Left hindlimb (tissue), 1 donor: ENCODE measurements at places on chromosomes 7 and 10.

GRCh38 chr10:74439213-74439612 is 288.2 kb downstream of the ADK start:
- no peak for DNase-seq

- no peak for DNase-seq
Measured at GRCh38 chr7:33592718-33593117, 312.6 kb upstream of the BMPER start.

DNA sequence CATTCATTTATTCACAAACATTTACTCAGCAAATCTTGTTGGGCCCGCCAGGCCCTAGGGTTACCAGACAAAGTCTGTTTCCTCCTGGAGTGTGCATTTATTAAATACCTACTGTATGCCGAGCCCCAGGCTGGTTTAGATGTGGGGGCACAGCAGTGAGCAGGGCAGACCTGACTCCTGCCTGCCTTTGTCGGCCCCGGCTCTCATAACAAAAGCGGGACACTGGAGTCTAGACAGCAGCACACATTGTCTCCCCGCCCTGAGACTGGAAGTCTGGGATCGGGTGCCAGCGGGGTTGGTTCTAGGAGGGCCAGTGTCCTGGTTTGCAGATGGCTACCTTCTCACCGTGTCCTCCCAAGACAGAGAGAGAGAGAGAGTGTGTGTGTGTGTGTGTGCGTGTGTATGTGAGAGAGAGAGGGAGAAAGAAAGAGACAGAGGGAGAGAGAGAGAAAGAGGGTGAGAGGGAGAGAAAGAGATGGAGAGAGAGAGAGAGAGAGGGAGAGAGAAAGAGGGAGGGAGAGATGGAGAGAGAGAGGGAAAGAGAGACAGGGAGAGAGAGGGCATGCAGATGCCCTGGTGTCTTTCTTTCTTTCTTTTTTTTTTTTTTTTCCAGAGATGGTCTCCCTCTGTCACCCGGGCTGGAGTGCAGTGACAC is 25.9 kb downstream of the ELFN1 start:
- DNase-seq: no peak

GRCh38 chr7:1567049-1567771 is 2.6 kb downstream of the PSMG3 start:
- DNase-seq: peak; percentile 70

GRCh38 chr10:112244197-112244596 is 39.0 kb upstream of the TECTB start:
- DNase-seq: no peak

- no peak for DNase-seq
Measured at GRCh38 chr7:95501261-95501832, 15.6 kb downstream of the ASB4 start.

GRCh38 chr10:14162629-14163344 is 167.9 kb downstream of the FRMD4A start:
- DNase-seq: no peak

DNA sequence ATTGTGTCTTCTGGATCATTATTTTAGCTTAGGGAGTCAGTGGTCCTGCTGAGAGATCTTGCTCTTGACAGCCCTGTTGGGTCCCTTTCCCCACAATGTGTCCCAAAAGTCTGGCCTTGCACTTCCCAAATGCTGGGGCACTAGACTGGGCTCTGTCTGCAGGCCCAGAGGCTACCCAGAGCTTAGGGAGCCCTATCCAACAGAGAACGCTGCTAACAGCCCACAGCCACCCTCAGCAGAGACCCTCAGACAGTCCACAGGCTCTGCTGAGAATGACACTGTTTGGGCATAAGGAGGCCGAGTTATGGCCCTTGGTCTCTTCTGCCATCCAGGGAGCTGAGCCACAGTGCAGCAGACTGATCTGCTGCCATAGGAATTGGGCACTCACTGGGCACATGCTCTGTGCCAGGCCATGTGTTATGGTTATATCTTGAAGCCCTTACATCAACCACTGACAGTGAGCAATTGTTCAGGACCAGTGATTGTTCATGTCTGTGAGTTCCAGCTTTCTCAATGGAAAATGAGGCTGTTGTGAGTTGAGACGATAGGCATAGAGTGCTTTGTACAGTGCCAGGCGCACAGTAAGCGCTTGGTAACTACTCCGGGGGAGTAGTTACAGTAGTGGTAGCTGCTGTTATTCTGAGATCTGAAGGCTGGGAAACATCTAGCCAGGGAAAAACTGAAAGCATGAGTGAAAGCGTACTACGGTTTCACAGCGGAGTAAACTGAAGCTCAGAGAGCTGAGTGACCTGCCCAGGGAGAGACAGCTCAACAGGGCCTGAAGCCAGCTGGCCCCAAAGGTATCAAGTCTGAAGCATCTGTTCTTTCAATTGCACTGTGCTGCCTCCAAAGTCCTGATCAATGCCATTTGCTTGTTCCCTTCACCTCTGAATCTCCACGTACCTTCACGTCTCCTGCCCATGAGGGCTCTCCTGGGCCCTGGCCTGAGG is 77.6 kb upstream of the PRLHR start:
- no peak for DNase-seq

- DNase-seq: no peak
Measured at GRCh38 chr10:123157210-123157609, 3.0 kb downstream of the BUB3 start.

- DNase-seq: no peak
Measured at GRCh38 chr10:130807096-130807495, 504.4 kb downstream of the TCERG1L start.

DNA sequence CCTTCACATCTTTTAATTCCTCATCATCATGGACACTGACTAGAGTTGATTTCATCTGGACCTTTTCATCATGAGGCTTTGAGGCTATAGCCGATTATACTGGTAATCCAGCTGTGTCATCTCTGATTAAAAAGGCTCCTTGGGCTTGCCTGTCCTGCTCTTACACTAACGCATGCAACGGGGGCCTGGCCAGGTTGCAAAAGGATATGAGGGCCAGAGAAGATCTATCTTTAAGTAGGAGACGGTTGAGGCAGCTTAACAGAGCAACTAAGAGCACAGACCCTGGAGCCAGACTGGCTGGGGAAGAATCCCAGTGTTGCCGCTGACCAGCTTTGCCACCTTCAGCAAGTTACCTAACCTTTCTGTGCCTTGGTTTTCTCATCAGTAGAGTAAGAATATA is 211.5 kb downstream of the PTEN start:
- DNase-seq: no peak

- no peak for DNase-seq
Measured at GRCh38 chr7:116185956-116186355, 24.4 kb upstream of the TES start.

- no peak for DNase-seq
Measured at GRCh38 chr10:48459270-48460150, 145.4 kb downstream of the ARHGAP22 start.

- DNase-seq: no peak
Measured at GRCh38 chr7:89514970-89515369, 639.3 kb upstream of the STEAP1 start.

DNA sequence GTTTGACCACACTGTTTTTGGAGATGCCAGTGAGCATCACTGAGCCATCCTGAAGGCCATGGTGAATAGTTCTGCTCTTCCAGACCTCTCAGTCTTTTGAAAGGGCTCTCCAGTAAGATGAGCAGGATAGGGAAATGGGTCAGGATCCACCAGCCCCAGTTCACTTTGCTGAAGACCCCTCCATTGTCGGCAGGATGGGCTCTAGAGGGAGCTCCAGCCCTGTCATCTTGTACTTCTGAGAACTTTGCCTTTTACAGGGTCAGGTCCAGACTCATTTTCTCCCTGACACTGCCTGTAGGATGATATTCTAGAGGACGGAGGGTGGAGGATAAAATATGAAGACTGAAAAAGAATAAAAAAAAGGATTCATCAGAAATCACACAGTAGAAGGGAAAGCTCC is 13.1 kb downstream of the LHFPL3 start:
- no peak for DNase-seq

DNA sequence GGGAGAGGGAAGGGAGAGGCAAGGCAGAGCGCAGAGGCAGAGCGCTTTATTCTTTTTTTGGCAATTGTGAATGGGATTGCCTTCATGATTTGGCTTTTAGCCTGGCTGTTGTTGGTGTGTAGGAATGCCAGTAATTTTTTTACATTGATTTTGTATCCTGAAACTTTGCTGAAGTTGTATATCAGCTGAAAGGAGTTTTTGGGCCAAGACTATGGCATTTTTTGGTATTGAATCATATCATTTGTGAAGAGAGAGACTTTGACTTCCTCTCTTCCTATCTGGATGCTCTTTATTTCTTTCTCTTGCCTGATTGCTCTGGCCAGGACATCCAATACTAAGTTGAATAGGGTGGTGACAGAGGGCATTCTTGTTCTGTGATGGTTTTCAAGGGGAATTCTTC is 291.3 kb downstream of the REEP3 start:
- DNase-seq: no peak

DNA sequence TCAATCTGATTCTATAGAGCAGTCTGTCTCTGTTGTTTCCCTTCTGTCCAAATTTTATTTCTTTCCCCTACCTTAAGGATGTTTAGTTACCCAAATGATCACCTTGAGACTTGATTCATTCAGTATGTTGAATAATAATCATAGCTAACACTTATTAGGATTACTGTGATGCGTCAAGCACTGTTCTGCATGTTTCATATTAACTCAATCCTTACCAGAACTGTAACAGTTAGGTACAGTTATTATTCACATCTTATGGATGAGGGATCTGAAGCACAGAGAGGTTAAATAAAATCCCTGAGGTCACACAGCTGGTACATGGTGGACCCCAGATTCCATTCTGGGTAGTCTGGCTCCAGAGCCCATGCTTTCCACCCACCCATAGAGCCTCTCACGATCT is 97.9 kb upstream of the SAMD8 start:
- DNase-seq: no peak

- DNase-seq: no peak
Measured at GRCh38 chr7:157564517-157565177, 227.8 kb downstream of the DNAJB6 start.

- no peak for DNase-seq
Measured at GRCh38 chr7:33816106-33816505, 89.2 kb upstream of the BMPER start.

DNA sequence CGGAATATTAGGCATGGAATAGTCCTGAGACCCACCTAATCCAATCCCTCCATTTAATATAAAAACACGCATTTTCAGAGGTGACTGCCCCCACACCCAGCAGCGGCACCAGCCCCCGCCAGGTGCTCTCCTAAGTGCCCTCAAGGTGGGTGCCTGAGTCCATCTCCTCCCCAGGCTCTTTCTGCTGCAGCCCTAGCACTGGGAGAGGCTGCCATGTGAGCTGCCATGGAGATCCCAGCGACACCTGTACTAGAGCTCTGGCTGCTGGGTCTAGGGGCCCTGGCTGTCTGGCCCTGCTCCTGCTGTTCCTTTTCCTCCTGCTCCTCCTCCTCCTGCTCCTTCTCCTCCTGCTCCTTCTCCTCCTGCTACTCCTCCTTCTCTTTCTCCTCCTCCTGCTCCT is 191.1 kb upstream of the BMPER start:
- no peak for DNase-seq

GRCh38 chr10:109065821-109066220 is 857.5 kb downstream of the XPNPEP1 start:
- DNase-seq: no peak

GRCh38 chr10:67043041-67043440 is 117.2 kb downstream of the LRRTM3 start:
- DNase-seq: no peak

GRCh38 chr7:51251290-51251689 is 65.3 kb downstream of the COBL start:
- no peak for DNase-seq

DNA sequence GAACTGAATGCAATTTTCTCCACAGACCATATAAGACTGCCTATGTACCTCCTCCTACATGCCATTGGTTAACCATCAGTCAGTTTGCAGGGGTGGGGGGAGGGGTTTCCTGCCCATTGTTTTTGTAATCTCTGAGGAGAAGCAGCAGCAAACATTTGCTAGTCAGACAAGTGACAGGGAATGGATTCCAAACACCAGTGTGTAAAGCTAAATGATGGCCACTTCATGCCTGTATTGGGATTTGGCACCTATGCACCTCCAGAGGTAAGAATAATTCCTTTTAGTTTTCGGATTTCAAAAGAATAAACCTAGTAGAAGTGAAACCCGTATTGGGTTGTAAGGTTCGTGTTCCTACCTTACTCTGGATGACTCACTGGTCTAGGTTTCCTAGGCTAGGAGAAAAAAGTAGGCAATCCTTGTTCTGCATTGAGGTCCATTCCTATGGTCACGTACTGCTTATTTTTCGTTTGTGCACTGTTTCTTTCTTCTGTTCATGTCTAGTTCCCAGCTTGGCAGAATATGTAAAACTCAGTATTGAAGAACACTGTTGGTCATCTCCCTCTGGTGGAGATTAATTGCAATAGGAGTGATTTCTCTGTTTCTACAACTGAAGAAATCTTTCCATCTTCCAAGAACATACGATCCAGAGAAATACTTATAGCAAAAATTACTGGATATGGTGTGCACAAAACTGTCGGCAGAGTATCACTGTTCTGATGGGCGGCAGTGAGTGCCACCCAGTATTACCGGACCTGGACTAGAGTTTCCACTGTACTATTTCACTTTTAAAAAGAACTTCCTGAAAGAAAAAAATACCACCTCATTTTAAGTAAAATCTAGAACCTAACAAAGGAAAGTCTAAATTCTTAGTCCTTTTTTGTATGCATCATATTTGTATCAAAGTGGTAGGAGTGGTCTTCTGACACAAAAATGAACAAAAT is at the start of gene AKR1C3:
Gene AKR1C3 (plus strand): TSS at position 150 of the 941 bp plus-strand sequence. CDS start 31 bp downstream, at position 181.
- DNase-seq: peak; percentile 35

GRCh38 chr7:28725911-28726310 is 232.2 kb downstream of the TRIL start:
- no peak for DNase-seq

DNA sequence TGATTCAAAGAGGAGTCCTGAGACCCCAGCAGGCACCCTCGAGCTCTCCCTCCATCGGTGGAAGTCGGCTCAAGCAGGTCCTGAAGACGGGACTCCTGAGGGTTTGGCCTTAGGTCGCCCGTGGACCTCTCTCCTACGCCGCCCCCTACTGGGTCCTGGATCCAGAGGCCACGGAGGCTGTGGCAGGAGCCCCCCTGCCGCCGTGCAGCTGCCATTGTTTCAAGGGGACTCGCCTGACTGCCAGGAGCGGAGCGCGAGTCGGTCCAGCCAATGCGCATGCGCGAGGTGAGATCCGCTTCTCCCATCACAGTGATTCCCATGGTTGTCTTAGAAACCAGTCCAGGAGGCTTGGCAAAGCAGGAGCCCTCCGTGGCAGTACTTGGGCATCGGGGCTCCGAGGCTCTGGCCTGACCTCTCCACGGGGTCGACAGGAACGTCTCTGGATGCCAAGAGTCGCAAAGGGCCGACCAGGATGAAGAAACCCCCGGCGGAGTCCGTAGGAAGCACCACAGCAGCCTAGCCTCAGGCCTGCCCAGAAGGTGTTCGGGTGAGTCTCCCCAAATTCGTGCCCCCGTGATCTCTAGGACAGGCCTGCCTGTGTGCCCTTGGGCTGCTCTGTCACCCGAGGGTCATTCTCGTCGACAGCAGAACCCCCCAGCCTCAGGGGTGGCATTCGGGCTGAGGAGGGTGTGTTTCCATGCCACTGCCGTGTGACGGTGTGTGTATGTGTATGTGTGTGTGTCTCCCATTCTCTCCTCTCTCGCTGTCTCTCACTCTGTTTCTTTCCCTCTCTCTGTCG is 322.3 kb downstream of the ZNF716 start:
- DNase-seq: no peak

GRCh38 chr7:45594745-45595535 is 20.8 kb downstream of the ADCY1 start:
- DNase-seq: no peak
